Right hindlimb (tissue), 1 donor: ENCODE measurements at places on chromosomes 3 and 15.

DNA sequence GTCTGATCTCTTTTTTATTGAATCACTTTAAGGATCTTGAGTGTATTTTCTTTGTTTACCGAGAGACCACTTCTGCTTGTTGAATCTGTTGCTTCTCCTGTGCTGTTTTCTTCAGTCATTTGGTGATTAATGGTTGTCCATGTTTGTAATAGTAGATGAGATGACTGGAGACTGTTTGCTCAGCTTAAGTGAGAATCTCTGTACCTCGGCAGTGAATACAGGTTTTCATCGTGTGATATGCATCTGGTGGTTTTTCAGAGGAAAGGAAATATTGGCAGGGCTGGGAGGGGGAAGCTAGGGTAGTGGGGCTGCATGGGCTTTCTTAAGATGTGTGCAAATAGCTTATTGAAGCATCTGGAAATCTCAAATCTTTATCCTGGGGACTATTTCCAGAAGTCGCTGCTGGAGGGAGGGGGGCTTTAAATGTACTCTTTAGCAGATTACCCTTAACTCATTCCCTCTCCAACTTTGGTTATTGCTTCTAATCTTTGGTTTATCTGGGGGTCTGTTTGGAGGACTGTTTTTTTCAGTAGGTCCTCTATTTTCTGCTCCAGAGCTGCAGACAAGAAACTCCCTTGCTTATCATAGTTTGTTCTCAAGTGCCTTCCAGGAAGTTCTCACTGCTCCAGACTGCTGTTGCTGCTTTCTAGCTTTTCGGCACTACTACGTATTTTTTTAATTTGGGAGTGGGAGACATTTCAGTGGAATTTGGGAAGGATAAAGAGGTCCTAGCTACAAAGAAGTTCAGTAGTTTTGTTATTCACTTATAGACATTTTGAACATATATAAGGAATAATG, 19.4 kb downstream of the CMTM8 start:
- no peak for DNase-seq

- no peak for DNase-seq
Measured at GRCh38 chr3:167909952-167910351, 174.4 kb downstream of the SERPINI1 start.

DNA sequence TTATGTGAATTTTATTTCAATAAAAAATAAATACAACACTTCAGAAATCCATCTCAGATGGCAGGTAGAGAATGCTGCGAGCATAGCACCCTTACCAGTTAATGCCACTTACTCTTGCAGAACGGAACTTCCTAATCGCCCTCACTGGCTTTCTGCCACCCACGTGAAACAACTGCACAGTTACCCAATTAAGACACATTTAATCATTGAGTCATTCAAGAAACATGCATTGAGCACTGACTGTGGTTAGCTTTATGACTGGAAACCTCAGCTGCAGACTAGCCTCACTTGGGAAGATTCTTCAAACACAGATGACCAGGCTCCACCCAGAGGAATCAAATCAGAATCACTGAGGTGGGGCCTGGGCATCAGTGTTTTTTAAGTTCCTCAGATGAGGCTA, 5.6 kb upstream of the MFGE8 start:
- DNase-seq = no peak

DNA sequence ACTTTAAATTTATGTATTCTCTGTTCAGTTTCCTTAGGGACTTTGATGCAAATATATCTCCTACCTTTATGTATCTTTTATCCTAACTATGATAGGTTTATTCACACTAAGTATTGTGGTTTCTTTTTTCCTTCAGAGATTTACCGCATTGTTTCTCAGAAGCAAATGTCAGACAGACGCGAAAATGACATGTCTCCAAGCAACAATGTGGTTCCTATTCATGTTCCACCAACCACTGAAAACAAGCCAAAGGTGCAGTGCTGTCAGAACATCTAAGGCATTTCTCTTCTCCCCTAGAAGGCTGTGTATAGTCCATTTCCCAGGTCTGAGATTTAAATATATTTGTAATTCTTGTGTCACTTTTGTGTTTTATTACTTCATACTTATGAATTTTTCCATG, 18.3 kb downstream of the RAB11A start:
- no peak for DNase-seq

DNA sequence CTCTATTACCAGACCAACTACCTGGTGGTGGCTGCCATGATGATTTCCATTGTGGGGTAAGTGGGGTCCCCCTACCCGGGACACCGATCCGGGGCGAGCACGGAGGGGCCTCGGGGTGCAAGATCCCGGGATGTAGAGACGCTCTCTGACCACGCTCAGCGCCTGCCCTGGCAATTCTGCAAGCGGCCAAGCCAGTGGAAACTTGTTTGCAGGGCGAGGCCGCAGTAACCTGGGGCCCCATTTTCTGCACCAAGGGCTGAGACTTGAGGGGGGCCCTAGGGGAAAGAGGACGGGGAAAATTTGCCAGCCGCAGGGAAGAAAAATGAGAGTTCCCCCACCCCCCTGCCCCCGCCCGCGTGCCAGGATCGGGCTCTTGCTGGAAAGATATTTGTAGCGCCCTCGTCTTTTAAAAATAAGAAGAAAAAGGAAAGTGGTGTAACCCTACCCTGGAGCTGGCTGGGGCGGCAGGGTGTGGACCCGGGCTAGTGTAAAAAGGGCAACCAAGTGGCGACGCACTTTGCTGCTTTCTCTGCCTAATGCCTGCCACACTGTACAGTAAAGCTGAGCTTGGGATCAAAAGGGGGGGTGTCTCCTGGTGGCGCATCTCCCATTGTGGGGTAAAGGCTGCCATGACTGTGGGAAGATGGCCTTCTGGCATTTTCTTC, 563 bp downstream of the ARL6IP5 start:
- no peak for DNase-seq

DNA sequence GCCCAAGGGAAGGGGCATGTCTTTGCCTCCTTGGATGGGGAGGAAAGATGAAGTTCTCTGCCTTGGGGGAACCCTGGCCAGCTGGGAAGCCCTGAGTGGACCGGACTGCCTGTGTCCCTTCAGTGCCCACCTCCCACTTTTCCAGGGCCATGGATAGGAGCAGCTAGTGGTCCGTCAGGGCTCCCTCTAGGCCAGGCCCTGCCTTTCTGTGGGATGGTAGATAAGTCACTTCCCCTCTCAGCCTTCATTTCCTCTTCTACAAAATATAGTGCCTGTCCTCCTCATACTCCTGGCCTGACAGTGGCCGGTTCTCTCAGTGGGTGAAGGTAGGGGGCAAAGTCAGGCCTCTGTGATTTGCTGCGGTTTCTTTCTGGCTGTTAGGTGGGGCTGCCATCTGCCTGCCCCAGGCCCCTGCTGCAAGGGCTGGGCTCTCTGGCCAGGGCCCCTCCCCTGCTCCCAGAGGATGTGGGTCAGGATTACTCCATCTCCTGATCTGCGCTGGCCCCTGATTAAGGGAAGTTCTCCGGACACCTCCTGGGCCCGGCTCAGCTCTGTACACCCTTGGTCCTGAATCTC, 1.4 kb downstream of the PLEKHO2 start:
- no peak for DNase-seq
